ENCODE measurements at places on chromosomes 6 and 20.

DNA sequence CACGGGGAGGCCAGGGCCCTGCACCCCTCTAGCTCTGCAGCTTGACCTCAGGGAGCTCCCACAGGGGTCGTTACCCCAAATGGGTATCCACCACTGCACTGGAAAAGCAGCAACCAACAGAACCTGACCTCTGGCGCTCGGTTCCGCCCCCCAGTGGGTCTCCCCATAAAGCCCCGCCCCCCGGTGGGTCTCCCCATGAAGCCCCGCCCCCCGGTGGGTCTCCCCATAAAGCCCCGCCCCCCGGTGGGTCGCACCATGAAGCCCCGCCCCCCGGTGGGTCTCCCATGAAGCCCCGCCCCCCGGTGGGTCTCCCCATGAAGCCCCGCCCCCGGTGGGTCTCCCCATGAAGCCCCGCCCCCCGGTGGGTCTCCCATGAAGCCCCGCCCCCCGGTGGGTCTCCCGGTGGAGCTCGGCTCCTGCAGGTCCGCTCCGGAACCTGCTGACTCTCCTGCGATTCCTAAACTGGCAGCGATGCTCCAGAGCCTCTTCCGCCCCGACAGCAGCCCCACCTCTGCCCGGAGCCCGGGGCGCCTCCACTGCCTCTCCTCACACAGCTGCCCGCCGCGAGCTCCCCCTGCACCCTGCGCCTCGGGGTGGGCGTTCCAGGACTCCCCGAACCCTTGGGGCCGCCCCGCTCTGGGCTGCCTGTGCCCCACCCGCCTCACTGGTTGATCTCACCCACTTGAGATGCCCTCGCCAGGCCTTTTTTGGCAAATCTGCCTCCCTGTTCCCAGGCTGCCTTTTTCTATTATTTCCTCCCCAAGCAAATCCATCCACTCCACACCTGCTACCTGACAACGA, 12.1 kb downstream of the SLC2A4RG start:
- no peak for DNase-seq

GRCh38 chr6:32995448-32995847, 13.9 kb downstream of the HLA-DOA start:
- DNase-seq: no peak

- DNase-seq: no peak
Measured at GRCh38 chr20:18712131-18712530, 101.5 kb upstream of the SCP2D1 start.

GRCh38 chr20:10329387-10330005, 104.5 kb downstream of the MKKS start:
- DNase-seq: no peak

GRCh38 chr6:109373762-109374161, 8.5 kb downstream of the CD164 start:
- DNase-seq: no peak

DNA sequence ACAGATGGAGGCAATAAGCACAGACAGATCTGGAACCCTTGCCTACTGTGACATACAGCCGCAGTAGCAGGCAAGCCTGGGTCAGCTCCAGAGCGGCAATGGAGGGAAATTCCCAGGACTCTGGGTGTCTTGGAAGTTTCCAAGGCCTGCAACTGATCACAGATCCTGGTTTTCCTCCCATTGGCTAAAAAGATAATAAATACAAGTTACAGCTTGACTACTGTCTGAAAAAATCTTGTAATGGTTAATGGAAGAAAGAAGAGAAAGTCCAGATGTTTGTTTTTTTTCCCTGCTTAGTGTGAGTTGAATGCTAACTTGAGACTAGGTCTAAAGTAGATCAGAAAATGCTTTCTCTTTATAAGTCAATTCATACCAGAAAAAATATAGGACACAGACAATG, 307.6 kb downstream of the ALDH8A1 start:
- DNase-seq: no peak

GRCh38 chr6:27049863-27050781, 197.4 kb upstream of the PRSS16 start:
- DNase-seq: no peak

DNA sequence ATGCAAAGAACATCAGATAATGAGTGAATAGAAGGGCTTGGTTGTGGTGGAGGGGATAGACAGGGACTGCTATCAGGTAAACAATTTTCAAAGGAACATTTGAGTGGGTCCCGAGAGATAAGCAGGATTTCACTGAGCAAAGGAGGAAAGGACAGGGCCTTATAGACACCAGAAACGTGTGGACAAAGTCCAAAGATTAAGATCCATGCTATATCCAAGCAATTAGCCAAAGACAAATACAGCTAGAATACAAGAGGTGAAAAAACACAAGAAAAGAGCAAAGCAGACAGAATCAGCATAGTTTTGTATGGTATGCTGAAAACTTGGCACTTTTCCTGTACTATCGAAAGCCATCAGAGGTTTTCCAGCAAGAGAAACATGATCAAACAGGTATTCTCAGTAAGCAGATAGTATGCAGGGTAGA, 59.8 kb downstream of the CDK19 start:
- DNase-seq: no peak

- DNase-seq: peak; percentile 44
Measured at GRCh38 chr20:58054780-58055373, 173.6 kb downstream of the ANKRD60 start.

DNA sequence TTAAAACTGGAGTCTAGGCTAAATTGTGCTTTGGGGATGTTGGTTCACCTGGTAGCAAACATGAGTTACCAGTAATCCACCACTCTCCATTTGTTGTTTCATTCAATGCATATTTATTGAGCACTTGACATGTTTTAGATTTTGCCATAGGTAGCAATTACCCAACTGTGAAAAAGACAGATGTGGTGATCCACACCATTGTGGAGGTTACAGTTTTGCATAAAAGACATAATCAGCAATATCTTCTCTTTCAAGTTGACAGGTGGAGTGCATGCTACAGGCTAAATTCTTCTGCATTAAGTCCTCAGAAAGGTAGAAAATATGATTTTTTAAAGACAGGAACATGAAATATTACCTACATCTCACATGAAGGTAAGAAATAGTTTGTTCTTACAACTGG, 143.0 kb upstream of the TSHZ2 start:
- DNase-seq: no peak

DNA sequence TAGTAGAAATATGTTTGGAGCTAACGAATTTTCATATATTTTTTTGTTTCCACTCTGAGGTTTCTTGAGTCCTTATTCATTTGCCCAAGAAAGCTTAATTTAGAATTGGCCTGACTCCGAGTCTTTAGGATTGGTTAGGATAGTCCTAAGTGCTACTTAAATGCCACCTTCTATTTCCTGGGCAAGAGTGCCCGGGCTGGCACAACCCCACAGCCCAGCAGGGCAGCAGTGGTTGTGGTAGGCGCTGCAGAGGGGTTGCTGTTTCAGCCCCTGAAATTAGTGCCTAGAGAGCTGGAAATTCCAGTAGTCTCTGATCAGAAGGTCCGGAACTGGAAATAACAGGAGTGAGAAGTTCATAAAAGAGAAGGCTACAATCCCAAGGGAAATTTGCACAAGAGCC, 139.4 kb upstream of the TENT5A start:
- no peak for DNase-seq

GRCh38 chr6:13299918-13300317, 28.4 kb downstream of the TBC1D7 start:
- no peak for DNase-seq

- no peak for DNase-seq
Measured at GRCh38 chr6:37168163-37168758, 1.7 kb upstream of the PIM1 start.

GRCh38 chr6:150201285-150201684, 58.4 kb downstream of the PPP1R14C start:
- DNase-seq: no peak

DNA sequence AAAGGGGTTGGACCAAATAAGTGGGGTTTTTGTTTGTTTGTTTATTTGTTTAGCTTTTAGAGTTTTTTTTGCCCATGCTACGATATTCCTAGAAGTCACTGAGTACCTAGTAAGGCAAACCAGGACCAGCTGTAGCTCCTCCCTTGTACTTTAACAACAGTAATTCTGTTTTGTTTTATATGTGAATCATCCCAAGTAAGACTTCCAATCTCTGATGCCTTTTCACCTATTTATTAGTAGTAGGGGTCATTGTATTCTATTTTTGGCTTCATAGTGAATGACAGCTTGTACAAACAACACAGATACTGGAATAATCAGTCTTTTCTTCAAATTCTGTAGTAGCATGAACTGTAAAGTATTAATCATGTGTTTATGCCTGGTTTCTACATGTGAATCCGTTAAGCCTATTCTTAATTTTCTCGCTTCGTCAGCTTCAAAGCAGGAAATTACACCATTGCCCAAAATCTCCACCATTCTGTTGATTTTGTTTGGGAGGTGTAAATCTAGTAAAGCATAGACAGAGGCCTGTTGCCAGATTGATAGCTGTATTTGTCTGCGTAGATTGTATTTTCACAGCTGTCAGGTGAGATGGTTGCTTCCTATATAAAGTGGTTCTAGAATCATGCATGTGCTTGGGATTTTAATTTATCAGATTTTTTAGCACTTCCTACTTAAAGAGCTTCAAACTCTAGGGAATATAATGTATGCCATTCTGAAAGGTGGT, 151.5 kb upstream of the FLRT3 start:
- no peak for DNase-seq

All from mucosa of gallbladder (tissue), 1 donor.